Left lobe of liver (tissue), 2 donors: ENCODE measurements at places on chromosomes 6 and 20.

DNA sequence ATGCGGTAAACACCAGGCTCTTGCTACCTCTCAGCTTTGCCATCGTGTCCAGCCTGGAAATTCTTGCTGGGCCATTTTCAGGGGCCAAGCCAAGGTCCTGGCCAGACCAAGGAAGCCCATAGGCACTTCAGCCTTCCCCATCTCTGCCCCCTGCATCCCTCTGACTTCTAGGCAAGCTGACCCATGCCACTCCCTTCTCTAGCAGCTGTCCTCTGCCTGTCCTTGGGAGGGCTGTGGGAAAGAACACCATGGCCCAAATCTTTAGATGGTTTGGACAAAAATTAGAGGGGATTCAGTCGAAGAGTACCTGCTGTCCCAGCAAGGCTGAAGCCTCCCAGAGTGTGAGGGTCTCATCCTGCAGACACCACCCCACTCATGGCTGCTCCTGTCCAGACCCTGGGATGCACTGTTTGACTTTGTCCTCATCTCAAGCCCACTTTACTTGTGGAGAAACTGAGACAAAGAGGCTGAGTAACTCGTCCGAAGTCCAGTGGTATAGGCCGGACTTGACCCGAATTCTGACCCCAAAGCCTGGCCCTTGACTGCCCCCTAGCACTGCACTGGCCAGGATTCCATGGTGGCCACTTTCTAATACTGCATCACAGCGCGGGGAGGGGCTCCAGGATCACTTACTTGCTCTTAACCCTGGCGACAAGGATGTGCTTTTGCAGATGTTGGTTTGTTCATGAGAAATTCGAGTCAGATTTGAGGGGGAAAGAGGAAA lies 22.4 kb upstream of the STX16 start:
- no peak for DNase-seq

GRCh38 chr20:56098981-56099500 lies 93.7 kb upstream of the CBLN4 start:
- no peak for DNase-seq

GRCh38 chr6:14031516-14031915 lies 86.1 kb upstream of the CD83 start:
- no peak for DNase-seq

DNA sequence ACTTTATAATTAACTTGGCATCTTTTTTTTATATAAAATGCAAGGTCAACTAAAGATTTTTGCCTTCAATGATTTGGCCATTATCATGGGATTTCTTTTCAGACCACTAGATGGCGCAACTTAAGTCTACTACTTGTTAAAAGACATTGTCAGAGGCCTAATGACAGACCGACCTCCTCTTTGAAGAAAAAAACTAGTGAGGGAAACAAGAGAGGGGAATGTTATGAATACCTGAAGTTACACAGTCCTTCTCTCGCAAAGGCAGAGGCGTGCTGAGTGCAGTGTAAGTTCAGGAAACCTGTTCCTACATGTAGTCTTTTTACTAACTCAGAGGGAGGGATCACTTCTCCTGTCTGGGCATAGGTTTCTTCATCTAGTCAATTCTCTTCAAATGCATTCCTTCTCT lies 9.3 kb downstream of the TRAPPC3L start:
- no peak for DNase-seq

DNA sequence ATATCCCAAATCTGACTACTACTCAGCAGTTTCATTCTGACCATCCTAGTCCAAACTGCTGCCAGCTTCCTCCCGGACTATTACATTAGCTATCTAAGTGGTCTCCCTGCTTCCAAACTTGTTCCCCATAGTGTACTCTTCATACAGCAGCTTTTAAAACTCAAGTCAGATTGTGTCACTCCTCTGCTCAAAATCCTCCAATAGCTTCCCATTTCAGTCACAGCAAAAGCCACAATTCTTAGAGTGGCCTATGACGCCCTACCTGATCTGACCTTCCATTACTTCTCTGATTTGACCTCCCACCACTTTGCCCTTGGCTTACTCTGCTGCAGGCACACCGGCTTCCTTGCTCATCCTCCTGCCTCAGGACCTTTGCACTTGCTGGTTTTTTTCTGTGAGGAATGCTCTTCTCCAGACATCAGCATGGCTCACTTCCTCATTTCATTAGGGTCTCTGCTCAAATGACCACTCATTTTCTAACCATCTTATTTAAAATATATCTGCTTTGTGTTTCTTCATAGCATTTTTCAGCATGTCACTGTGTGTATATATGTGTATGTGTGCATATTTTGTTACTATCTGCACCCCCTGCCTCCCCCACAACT lies 111.1 kb upstream of the DTNBP1 start:
- DNase-seq: no peak
